Hematopoietic multipotent progenitor cell (in vitro differentiated cells): ENCODE measurements at places on chromosomes 16 and 17. TPM values are rescaled to one million over a fixed set of nuclear protein-coding genes. Genes with fewer than 3 reads are reported as not detected.

The SGSH gene
- total RNA-seq: 0.81 TPM

The WNT9B gene
- under 0.01 TPM for total RNA-seq

The PSMD7 gene
- total RNA-seq: 42.3 TPM

The TRIM25 gene
- 35.5 TPM for total RNA-seq

The TSPOAP1 gene
- total RNA-seq: 16.7 TPM

The TLCD3B gene
- total RNA-seq: 0.54 TPM

The ZPBP2 gene
- not detected for total RNA-seq

The SLC52A1 gene
- total RNA-seq: not detected

GRCh38 chr16:1430214-1430758, 592 bp upstream of the PERCC1 start:
- DNase-seq: no peak

GRCh38 chr16:29925105-29925756, 795 bp downstream of the KCTD13 start:
- peak; percentile 24 for DNase-seq

- DNase-seq: no peak
These were observed 4.9 kb downstream of the FMNL1 start for GRCh38 chr17:45226576-45226975.

GRCh38 chr16:82671741-82672140, 45.0 kb downstream of the CDH13 start:
- DNase-seq: no peak

DNA sequence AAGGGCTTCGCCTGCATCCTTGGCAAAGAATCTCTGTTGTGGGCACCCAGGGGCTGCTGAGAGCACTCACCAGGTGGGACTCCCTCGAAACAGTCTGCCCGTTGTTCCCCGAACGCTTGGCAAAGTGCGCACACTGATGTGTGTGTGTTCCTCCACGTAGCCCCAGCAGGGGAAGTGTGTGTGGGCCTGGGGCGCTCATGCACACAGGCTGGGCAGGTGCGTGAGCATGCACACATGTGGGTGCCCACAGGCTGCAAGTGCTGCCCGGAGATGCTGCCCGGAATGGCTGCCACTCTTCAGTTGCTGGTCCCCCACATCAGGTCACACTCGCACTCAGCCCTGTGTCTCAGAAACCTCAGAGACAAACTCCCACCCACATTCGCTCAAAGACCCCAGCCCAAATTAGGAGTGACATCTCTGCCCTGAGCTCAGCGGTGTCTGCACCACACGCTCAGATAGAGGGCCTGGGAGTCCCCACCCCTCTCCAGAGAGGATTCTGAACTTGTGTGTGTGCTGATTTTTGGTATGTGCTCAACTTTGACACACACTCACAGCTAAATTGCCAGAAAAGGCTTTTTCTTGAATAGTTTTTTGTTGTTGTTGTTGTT, 119.4 kb downstream of the MGAT5B start:
- DNase-seq: no peak

GRCh38 chr16:3400446-3400778, 392 bp downstream of the ZSCAN32 start:
- DNase-seq: no peak

DNA sequence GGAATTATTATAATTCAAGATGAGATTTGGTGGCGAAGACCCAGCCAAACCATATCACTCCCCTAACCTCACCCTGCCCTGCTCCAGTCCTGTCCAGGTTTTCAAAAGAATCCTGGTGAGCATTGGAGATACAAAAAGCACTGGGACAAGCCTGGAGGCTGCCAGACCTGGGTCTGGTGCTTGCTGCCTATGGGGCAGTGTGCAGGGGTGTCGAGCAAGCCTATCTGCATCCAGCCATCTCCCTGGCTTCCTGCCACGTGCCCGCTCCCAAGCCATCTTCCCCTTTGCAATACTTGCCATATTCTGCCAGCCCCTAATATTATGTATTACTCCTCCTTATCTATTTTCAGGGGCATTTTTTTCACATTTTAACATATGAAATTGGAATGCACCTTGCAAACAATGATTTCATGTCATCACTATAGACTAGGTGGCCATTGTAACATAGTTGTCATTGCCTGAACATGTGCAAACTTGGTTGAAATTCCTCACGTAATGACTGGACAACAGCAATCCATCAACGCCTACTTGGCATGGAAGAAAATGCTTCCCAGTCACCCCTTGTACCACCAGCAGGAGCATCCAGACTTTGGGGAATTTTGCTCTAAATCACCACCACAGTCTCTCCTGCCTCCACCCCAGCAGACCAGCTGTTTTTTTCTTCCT, 8.1 kb upstream of the KDM8 start:
- DNase-seq: no peak

DNA sequence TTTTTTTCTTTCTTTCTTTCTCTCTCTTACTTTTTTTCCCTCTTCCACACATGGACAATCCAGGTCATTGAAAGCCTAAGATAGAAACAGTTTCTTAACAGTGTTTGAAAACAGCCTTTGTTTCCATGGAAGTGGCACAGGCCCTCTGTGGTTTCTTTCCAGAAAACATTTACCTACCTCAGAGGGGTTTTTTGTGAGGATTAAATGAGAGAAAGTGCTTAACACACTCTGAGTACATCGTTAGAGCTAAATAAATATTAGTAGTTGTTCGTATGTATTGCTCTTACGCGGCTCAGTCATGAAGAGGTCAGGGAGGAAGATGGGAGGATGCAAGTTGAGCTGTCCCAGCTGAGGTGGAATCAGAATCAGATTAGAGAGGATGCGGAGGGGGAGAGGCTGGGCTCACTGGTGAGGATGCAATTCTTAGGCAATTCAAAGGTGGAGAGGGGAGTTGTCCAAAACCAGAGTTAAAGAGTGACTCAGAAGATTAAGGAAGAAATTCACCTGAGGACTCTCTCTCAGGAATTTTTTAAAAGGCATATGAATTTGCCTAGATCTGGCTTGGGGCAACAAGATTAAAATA, 345.4 kb downstream of the PMP22 start:
- DNase-seq: no peak

- no peak for DNase-seq
These were observed 91.8 kb downstream of the YPEL2 start for GRCh38 chr17:59423137-59423724.

GRCh38 chr17:18246880-18247612, 11.5 kb downstream of the FLII start:
- peak; percentile 39 for DNase-seq

GRCh38 chr16:67156143-67156844, 3.4 kb downstream of the TRADD start:
- no peak for DNase-seq

DNA sequence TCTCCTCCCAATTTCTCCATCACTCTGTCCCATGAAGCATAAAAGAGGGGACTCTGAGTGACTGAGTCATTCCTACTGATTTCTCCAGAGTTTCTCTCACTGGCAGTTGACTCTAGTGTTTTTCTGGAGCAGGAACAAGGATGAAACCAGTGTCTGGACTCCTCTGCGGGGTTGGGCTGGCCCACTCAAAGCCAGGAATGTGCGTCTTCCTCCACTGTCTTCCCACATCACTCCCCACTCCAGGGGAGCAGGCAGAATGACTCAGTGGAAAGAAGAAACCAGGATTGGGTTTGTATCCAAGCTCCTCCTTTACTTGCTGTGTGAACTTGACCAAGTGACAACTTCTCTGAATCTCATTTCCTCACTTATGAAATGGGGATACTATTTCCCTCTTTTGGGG, 497.5 kb upstream of the SALL1 start:
- DNase-seq: no peak

- DNase-seq: no peak
These were observed 9.1 kb downstream of the NUDT16L1 start for GRCh38 chr16:4702466-4702808.

- DNase-seq: no peak
These were observed 28.1 kb downstream of the BANP start for GRCh38 chr16:87979352-87979751.

DNA sequence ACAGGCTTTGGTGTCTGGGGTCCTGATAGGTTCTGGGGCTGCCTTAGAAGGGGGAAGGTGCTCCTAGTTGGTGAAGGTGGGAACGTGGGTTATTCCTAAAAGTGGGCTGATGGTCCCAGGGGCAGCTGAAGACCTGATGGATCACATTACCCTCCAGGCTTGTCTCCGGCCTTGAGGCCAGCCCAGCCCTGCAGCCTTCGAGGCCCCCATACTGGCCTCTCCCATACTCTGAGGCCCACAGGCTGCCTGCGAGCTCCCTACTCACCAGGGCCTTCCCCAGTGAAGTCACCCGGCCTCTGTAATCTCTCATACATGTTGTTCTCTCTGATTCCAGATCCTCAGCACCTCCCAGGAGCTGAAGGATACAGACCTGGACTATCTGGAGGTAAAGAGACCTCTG, 2.7 kb downstream of the RNF112 start:
- DNase-seq: no peak
